ENCODE measurements at places on chromosomes 3 and 15.

GRCh38 chr3:37505415-37505814 lies 331.0 kb upstream of the LRRFIP2 start:
- DNase-seq = no peak

GRCh38 chr3:51941463-51941797 lies 274 bp downstream of the RRP9 start:
- DNase-seq = no peak

DNA sequence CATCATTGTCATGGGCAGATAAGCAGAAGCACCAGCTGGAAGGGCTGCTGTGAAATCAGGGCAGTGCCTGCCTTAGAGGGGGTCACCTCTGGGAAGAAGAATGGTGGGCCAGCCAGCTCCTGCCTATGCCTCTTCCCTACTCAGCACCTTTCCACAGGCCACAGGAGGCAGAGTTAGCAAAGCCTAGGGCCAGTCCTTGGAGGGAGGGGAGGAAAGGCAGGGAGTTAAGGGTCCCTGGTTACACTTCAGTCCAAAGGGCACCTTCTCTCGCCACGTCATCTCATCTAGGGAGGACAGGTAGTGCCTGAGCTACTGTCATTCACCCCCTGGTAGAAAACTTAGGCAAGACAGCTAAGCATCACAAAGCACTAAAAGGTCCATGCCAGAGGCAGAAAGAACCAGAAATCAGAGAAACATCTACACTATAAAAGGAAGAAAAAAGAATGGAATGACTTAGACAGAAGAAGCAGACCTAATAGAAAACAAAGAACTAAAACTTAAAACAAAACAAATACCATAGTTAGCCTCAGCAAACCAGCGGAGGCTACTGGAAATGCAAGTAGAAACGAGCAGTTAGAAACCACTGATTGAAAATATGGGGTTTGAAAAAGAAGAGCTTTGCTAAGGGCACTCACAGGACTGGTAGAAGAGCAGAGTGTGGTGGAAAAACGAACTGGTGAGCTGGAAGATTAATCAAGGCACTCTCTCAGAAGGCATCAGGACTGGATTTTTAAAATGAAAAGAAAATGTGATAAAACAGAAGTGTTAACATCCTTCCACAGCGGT lies 84.2 kb downstream of the OSBPL10 start:
- no peak for DNase-seq

DNA sequence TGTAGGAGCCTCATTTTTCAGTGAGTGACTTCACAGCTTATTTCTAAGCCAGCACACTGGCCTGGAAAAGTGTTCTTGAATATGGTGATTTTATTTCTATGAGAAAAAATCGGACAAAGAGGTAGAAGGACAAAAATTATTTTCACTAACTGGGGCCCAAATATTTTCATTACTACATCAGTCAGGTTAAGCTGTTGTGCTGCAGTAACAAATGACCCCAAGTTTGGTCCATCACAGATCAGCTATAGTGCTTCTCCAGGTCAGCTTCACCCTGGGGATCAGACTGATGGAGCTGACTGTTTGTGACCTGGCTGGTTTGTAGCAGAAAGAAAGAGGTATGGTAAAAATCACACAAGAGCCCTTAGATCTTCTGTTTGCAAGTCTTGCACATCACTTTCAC lies 97.9 kb upstream of the STT3B start:
- no peak for DNase-seq

DNA sequence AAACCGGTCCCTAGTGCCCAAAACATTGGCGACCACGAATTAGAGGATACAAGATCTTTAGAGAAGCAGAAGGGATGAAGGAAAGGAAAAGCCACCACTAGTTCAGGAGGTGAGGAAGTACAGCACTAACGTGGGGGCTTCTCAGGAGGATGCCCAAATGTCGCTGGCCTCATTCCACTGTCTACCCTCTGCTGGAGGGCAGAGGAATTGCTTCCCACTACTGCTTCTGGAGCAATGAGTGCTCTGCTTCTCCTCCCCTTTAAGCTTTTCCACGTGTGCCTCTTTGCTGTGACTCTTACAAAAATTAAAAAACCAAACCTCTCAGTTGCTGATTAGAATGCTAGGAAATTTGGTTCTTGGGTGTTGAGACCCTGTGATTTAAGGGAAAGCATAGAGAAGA lies 281.3 kb downstream of the CLSTN2 start:
- DNase-seq = no peak

GRCh38 chr15:48680841-48681240 lies 35.3 kb upstream of the FBN1 start:
- no peak for DNase-seq

- no peak for DNase-seq
These were observed 43.1 kb downstream of the RBPMS2 start for GRCh38 chr15:64732156-64732860.

GRCh38 chr15:85986741-85987140 lies 92.9 kb upstream of the AGBL1 start:
- DNase-seq = peak; percentile 18

- no peak for DNase-seq
These were observed 30.9 kb downstream of the GOLM2 start for GRCh38 chr15:44319385-44319784.

DNA sequence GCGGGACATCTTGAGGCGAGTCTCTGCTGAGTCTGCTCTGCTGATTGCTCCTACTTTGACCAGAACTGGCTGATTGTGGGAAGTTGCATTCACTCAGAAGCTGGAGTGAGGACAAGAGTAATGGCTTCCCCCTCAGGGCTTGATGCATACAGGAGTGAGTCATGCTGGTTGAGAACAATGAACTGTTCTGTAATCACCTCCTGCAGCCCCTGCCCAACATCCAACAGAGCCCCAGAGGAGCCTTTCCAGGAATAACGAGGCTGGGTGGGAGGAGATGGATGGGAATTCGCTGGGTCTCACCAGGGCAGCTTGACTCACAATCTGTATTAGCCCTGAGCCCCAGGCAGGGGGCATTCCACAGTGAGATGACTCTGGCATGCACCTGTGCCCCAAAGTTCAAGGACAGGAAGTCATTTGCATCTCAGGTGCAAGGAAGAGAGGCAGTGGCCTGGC lies 85.0 kb downstream of the RAB11A start:
- DNase-seq = peak; percentile 71

- no peak for DNase-seq
These were observed 35.6 kb downstream of the ABCC5 start for GRCh38 chr3:183981990-183982644.

- no peak for DNase-seq
These were observed 51.2 kb upstream of the HERC1 start for GRCh38 chr15:63884953-63885352.

DNA sequence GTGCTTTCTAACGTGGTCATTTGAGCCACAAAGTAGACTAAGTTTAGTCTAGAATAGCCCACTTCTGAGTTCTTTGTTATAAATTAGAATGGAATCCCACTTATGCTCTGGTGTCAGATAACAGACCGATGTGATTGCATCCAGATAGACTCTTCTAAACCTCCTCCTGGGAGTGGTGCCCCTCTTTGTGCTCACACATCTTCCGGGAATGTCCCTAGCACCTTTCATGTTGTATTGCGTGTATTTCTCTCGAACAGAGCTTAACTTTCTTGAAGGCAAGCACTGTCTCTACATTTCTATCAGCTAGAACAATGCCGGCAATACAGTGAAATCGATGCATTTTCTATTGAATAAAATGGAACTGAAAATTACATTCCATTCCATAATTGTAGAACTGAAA lies 23.0 kb downstream of the CP start:
- DNase-seq = no peak

- no peak for DNase-seq
These were observed 145.2 kb downstream of the FILIP1L start for GRCh38 chr3:99969136-99969535.

DNA sequence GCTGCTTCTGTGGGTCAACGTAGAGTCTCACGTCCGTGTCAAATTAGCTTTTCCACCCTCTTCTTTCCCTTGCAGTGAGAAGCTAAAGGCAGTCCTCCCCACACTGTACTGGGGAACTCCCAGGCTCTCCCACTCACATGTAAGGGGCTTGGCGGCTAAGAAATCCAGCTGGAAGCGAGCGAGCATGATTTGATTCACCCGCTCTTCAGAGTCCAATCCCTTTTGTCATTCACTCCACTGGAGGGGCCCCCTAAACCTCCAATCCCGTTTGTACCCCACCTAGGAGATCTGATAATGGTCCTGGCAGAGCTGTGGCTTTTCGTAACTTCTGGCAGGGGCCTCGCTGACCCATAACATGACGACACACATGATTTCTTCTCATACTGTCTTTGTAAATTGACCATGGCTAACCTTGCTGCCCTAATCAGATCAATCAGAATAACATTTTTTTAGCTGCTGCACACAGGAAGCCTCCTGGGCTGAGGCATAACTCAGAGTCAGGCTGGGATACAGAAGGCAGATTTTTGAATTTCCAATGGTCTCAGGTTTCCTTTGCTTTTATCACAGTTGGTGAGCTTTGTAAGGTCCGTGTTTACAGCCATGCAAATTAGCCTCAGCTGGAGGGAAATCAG lies 235.2 kb downstream of the GREM1 start:
- DNase-seq = peak; percentile 94

GRCh38 chr3:113660896-113661295 lies 35.5 kb downstream of the USF3 start:
- DNase-seq = no peak

- DNase-seq = no peak
These were observed 28.9 kb downstream of the GRAMD1C start for GRCh38 chr3:113867506-113867905.

DNA sequence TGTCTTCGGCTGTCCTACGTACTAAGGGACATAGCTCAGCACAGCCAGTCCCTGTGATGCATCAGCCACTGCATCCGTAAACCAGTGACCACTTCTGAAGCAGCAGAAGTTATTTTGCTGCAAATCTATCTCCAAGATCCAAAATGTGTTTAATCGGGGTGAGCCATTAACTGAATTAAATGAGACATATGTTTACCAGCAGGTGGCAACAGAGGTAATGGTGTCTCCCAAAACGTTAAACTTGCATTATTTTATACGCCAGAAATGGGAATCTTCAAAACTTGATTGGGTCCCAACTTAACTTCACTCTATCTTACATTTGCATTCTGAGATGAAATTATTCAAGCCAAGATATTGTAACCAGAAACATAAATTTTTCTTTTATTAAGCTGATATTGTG lies 75.3 kb upstream of the BOC start:
- DNase-seq = no peak

GRCh38 chr15:89599021-89599420 lies 23.8 kb downstream of the TICRR start:
- DNase-seq = no peak

- DNase-seq = no peak
These were observed 8.9 kb downstream of the CHDH start for GRCh38 chr3:53837331-53837730.

DNA sequence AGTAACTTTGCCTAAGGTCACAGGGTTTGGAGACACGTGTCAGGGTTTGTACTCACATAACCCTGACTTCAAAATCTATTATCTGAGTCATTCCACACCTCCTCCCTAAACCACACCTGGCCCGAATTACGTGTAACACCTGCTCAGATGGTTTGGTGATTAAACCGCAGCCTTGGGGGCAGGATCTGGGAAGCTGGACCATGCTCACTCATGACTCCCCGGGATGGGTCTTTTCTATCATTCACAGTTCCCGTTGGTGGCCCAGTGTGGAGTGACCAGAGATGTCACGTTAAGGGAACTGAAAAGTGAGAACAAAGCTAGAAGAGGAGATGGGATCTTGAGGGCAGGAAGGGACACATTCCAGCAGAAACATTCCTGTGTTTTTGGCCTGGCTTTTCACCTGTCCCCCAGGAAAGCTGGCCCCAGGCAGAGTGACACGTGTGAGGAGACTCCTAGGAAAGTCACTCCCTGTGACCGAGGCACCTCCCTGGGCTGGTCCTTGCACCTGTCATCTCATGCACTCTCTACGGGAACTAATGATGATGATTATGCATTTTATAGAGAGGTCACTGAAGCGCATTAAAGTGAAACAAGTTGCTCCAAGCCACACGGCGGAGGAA lies 75.4 kb upstream of the POMGNT2 start:
- no peak for DNase-seq

GRCh38 chr3:85781806-85782205 lies 823.0 kb downstream of the CADM2 start:
- no peak for DNase-seq

DNA sequence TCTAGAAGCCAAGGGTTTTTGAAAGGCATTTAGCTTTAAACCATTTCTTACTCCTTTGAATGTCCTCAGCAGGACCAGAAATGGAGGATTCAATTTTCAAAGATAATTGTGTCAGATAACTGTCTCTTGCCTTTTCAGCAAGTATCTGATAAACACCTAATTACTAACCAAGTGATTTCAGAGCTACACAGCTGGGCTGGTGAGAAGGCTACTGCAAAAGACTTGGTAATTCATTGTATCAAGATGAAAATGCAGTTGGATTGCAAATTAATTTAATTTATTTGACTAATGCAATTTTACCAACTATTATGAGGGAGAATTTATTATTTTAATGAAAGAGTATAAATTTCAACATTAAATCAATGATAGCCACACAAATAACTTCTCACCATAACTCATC lies 165.4 kb downstream of the ROBO1 start:
- no peak for DNase-seq

DNA sequence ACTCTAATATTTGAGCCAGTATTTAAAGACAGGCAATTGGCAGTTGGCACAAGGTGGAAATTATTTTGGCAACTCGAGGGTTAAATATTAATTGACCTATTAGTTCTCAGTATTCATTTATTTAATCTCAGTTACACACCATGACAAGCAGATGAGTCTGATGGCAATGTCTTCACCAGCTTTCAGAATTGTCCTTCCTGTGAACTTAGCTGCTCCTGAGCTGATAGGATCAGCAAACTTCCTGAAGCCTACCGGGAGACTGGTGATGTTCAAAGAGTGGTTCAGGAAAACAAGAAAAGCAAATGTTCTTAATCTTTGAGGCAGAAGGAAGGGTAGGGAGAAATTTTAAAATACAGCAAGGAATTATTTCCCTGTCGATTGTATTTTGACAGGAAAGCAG lies 522.2 kb downstream of the SOX2 start:
- DNase-seq = no peak
